ENCODE measurements at places on chromosomes 11 and 22.
A peak's percentile ranks its signal among the peaks of the same experiment; 100 is the strongest.

DNA sequence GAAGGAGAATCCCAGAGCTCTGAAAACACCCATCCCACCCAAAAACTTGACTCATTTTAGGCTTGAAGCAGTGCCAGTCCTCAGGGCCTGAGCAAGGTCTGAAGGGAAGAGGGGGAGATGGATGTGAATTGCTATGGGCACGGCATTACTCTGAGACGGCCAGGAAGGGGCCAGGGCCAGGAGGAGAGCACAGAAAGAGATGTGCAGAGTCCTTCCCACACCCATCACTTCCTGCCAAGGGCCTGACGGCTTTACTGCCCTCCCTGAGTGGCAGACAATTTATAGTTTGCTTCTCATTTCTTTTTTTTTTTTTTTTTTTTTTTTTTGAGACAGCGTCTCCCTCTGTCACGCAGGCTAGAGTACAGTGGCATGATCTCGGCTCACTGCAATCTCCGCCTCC lies 22.5 kb downstream of the TAB1 start:
- no peak overlapping the region for H3K4me3 ChIP-seq
- no peaks in the 10 kb centered on the region for H3K27me3 ChIP-seq
- H3K4me1 ChIP-seq: no peaks in the 10 kb centered on the region
- no peak for DNase-seq
- no peak overlapping the region for H3K27ac ChIP-seq

- H3K27me3 ChIP-seq: no peaks in the 10 kb centered on the region
- no peak overlapping the region for H3K27ac ChIP-seq
- peaks cover 32% of the 10 kb centered on the region for H3K4me1 ChIP-seq
- no peaks in the 10 kb centered on the region for H3K36me3 ChIP-seq
- peak overlapping the region; percentile 1 for H3K4me3 ChIP-seq
- peak; percentile 36 for DNase-seq
Observed at GRCh38 chr22:43289976-43290721, 53.0 kb downstream of the SCUBE1 start.

- H3K27ac ChIP-seq: no peak overlapping the region
- no peaks in the 10 kb centered on the region for H3K4me1 ChIP-seq
- no peaks in the 10 kb centered on the region for H3K27me3 ChIP-seq
- DNase-seq: no peak
Observed at GRCh38 chr11:133714471-133715375, 130.6 kb downstream of the SPATA19 start.

DNA sequence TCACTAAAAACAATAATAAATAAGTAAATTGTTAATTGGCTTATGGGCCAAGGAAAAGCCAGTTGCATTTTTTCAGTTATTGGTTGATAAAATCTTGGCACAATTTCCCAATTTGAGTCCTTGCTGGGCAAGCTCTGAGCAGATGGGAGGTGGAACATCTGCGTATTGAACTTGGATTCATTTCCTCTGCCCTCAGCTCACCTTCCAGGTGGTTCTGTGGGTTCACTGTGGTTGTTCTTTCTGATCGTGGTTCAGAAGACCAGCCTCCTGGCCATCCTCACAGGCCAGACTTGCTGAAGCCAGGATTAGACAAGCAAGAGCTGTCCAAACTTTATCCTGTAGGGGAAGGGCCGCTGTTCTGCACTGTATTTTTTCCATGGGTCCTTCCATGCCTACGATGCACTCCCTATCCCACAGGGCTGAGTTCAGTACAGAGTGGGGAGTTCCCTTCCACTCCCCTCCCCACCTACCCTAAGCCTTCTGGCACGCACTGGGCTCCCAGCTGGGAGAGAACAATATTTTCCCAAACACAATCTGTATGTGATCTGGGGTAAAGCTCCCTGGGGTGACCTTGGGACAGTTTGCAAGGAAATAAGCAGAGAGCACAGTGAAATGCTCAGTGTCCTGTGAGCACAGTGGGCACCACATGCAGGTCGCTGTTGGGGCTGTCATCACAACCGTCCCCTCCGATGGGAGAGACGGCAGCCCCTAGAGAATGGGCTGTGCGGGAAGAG lies 43.5 kb upstream of the TP53I11 start:
- H3K4me1 ChIP-seq: no peaks in the 10 kb centered on the region
- no peak overlapping the region for H3K27ac ChIP-seq
- no peaks in the 10 kb centered on the region for H3K36me3 ChIP-seq
- H3K4me3 ChIP-seq: no peak overlapping the region
- DNase-seq: no peak

GRCh38 chr22:42920101-42920820 lies 63.2 kb upstream of the ARFGAP3 start:
- H3K27me3 ChIP-seq: no peaks in the 10 kb centered on the region
- H3K4me3 ChIP-seq: no peak overlapping the region
- peaks cover 20% of the 10 kb centered on the region for H3K4me1 ChIP-seq
- H3K36me3 ChIP-seq: no peaks in the 10 kb centered on the region
- H3K27ac ChIP-seq: peak overlapping the region; percentile 60

GRCh38 chr11:68816917-68817419 lies 24.7 kb downstream of the CPT1A start:
- H3K36me3 ChIP-seq: no peaks in the 10 kb centered on the region
- DNase-seq: no peak
- H3K27me3 ChIP-seq: no peaks in the 10 kb centered on the region
- no peak overlapping the region for H3K4me3 ChIP-seq
- H3K4me1 ChIP-seq: peaks cover 8% of the 10 kb centered on the region

DNA sequence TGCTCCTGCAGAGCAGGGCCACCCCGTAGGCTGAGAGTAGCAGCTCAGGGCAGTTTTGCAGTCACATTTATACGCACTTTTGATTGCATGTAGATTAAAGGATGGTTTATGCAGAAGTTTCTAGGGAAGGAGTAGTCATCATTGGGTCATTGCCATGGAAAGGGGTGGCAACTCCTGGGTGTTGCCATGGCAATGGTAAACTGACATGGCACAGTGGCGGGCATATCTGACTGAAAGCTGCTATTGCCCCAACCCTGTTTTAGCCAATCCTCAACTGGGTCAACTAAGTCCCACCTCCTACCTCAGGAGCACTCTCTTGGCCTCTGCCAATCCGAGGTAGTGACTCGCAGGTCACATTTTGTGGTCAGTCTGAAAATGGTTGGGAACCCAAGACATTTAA lies 2.4 kb upstream of the ARSA start:
- no peaks in the 10 kb centered on the region for H3K27me3 ChIP-seq
- H3K4me3 ChIP-seq: no peak overlapping the region
- DNase-seq: no peak
- peaks cover 14% of the 10 kb centered on the region for H3K4me1 ChIP-seq
- no peak overlapping the region for H3K27ac ChIP-seq
- no peaks in the 10 kb centered on the region for H3K36me3 ChIP-seq

GRCh38 chr11:73152086-73152853 lies 10.2 kb upstream of the FCHSD2 start:
- H3K27me3 ChIP-seq: no peaks in the 10 kb centered on the region
- no peak overlapping the region for H3K27ac ChIP-seq
- no peak overlapping the region for H3K4me3 ChIP-seq
- DNase-seq: no peak
- no peaks in the 10 kb centered on the region for H3K36me3 ChIP-seq

GRCh38 chr11:62984451-62984991 lies at the start of gene SLC22A6:
Gene SLC22A6, minus strand, starts transcription at chr11:62984967. Its CDS starts 277 bp downstream, at chr11:62984690.
- H3K4me3 ChIP-seq: no peak within 1 kb of the TSS
- no peak within 1 kb of the TSS for H3K27ac ChIP-seq
- no peak for DNase-seq
- H3K36me3 ChIP-seq: no peaks in the 10 kb centered on the region
- H3K27me3 ChIP-seq: no peaks in the 10 kb centered on the region
- no peaks in the 10 kb centered on the region for H3K4me1 ChIP-seq

DNA sequence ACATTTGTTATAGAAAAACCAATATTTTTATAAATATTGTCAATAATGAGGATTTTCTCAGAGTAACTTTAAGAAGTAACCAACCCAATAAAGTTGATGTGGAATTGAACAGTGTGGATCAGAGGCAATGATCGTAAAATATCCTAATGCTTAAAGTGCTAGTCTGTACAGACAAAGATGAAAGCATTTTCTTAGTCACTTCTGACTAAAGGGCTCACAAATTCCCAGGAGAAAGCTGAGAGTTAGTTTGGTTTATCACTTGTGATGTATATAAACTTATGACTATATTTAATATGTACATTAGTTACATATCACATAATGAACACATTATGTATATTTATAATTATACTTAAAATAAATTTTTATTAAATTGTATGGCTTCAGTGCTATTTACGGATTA lies 25.4 kb upstream of the DDI1 start:
- no peaks in the 10 kb centered on the region for H3K36me3 ChIP-seq
- no peak overlapping the region for H3K4me3 ChIP-seq
- no peak for DNase-seq

DNA sequence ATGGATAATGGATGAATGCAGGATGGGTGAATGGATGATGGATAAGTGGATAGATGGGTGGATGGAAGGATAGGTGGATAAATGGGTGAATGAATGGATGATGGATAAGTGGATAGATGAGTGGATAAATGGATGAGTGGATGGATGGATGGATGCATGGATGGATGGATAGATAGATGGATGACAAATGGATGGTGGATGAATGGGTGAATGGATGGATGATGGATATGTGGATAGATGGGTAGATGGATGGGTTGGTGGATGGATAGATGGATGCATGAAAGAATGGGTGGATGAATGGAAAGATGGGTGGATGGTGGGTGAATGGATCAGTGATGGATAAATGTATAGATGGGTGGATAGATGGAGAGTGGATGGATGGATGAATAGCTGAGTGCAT lies 564.8 kb downstream of the MIAT start:
- no peaks in the 10 kb centered on the region for H3K36me3 ChIP-seq
- no peaks in the 10 kb centered on the region for H3K4me1 ChIP-seq
- no peak overlapping the region for H3K27ac ChIP-seq
- DNase-seq: no peak
- H3K4me3 ChIP-seq: no peak overlapping the region
- H3K27me3 ChIP-seq: no peaks in the 10 kb centered on the region

DNA sequence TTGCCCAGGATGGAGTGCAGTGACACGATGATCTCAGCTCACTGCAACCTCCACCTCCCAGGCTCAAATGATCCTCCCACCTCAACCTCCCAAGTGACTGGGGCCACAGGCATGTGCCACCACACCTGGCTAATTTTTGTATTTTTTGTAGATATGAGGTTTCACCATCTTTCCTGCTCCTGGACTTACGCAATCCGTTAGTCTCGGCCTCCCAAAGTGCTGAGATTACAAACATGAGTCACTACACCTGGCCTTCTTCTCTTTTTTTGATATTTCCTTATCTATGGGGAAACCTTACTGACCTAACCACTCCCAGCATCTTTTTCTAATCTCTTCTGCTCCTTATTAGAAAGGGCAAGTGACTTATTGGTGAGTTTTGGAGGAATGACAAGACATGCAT lies 121.7 kb upstream of the CHORDC1 start:
- no peak for DNase-seq
- H3K27ac ChIP-seq: no peak overlapping the region
- no peaks in the 10 kb centered on the region for H3K36me3 ChIP-seq
- H3K4me1 ChIP-seq: no peaks in the 10 kb centered on the region

GRCh38 chr11:109789901-109790300 lies 303.3 kb upstream of the ZC3H12C start:
- no peak overlapping the region for H3K27ac ChIP-seq
- no peaks in the 10 kb centered on the region for H3K36me3 ChIP-seq
- no peaks in the 10 kb centered on the region for H3K4me1 ChIP-seq

DNA sequence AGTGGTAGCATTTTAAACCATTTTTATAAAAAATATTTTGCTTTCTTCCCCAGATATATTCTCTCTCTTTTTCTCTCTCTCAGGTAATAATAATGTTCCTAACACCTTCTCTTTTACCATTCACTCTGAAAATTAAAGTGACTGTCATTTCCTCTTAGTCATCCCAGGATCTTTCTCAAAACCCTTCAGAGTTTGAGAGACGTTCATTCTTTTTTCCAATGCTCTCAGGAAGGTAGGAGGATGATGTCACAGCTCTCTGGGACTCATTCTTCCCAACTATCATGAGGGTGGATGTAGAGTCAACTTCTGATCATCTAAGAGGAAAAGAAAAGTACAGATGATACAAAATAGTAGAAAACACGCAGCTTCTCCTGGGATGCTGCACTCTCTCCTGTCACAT lies 60.2 kb upstream of the CRTAM start:
- no peak overlapping the region for H3K4me3 ChIP-seq
- no peak overlapping the region for H3K27ac ChIP-seq
- H3K27me3 ChIP-seq: no peaks in the 10 kb centered on the region
- no peaks in the 10 kb centered on the region for H3K36me3 ChIP-seq

DNA sequence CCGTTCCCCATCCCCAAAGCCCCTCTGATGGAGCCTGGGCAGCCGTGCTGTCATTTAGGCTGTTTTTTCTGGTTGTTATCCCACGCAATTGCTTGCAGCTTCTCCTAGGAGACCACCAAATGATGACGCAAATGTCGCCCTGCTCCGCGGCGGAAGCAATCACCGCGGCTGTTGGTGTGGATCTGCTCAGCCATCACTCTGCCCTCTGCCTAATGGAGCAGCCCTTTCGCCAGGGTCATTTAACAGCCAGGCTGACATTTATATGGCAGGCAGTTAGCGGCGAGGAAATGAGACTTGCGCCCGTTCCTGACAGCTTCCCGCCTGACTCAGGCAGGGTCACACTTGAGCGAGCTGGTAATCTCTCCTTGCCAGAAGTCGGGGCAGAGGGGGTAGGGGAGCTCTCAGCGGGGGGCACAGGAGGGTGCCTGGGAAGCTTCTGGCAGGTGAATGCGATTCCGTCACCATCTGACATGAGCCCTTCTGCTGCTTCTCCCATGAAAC lies 97.9 kb upstream of the RTL6 start:
- DNase-seq: no peak
- H3K27ac ChIP-seq: no peak overlapping the region
- H3K4me1 ChIP-seq: no peaks in the 10 kb centered on the region
- H3K27me3 ChIP-seq: no peaks in the 10 kb centered on the region
- no peak overlapping the region for H3K4me3 ChIP-seq
- no peaks in the 10 kb centered on the region for H3K36me3 ChIP-seq

- no peaks in the 10 kb centered on the region for H3K36me3 ChIP-seq
- DNase-seq: peak; percentile 94
- H3K4me3 ChIP-seq: no peak within 1 kb of the TSS
- peaks cover 15% of the 10 kb centered on the region for H3K4me1 ChIP-seq
Observed at GRCh38 chr11:36289226-36289852, at the start of gene COMMD9. Gene COMMD9, minus strand, starts transcription at chr11:36289424. Its CDS starts 12 bp downstream, at chr11:36289412.

DNA sequence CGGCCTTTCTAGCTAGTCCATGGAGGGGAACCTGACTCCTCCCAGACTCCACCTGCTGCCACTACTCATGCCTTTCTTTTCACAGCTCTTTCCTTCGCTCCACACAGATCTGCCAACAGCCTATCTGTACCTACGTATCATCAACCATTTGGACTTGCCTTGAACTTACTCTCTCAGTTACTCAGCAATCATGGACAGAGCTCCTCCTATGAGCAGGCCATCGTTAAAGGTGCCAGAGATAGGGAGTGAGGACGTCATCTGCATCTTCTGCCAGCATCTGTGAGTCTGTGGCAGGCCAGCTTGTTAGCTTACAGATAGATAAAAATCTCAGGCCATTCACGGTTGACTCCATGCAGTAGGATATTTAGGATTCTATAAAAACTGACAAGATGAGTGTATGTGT lies 162.9 kb upstream of the ZBED5 start:
- DNase-seq: peak; percentile 88
- H3K27me3 ChIP-seq: no peaks in the 10 kb centered on the region
- no peaks in the 10 kb centered on the region for H3K4me1 ChIP-seq

Measured in adrenal gland (tissue), 19 donors.